ENCODE measurements at places on chromosomes 12 and 14.
A peak's percentile ranks its signal among the peaks of the same experiment; 100 is the strongest.

- no peak for DNase-seq
These were observed 78.1 kb downstream of the C14orf132 start for GRCh38 chr14:96117101-96117897.

- DNase-seq, result no peak
These were observed 22.0 kb downstream of the GALC start for GRCh38 chr14:87971010-87971409.

DNA sequence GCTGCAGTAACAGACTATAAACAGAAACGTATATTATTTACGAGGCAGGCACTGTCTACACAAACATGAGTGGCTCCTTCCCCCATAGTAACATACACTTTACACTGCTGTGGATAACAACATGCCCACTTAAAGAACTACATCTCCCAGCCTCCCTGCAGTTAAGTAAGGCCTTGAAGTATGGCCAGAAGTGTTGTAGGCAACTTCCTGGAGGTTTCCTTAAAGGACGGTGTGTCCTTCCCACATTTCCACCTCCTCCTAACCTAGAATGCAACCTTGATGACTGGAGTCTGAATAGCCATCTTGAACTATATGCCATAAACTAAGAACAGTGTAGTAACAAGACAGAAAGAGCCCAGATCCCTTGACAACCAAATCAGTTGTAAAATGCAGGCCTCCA is 20.3 kb downstream of the MED13L start:
- DNase-seq, result peak; percentile 17

DNA sequence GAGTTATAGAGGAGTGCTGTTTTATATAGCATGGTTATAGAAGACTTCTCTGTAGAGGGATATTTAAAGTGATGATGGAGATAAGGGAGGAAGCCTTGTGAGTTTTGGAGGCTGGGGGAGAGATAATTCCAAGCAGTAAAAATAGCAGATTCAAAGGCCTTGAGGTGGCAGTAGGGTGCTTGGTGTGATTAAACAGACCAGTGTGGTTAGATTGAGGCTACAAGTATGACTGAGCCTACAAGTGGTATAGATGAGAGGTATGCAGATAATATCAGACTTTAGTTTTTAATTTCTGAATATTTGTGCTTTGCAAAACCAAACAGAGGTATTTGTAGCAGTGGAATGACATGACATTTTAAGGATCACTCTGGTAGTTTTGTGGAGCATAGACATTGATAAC is 20.3 kb downstream of the FANCM start:
- no peak for DNase-seq

DNA sequence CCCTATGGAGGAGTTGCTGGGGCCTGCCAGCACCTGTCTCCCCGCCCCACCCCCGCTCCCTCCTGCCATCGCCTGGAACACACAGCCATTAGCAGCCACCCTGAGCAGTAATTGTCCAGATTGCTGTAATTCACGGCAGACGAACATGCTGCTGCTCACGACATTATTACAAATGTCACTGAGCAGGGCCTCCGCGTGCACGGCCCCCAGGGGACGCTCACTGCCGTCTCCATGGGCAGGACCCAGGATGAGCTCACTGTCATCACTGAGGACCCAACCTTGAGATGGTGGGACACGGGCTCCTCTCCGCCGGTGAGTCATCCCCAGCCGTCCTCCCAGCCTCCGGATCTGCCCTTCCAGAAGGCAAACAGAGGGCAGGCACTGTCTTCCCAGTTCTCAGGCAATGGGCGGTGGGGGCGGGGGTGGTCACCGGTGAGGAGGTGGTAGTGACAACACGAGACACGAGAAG is 100.4 kb downstream of the RFLNA start:
- no peak for DNase-seq

DNA sequence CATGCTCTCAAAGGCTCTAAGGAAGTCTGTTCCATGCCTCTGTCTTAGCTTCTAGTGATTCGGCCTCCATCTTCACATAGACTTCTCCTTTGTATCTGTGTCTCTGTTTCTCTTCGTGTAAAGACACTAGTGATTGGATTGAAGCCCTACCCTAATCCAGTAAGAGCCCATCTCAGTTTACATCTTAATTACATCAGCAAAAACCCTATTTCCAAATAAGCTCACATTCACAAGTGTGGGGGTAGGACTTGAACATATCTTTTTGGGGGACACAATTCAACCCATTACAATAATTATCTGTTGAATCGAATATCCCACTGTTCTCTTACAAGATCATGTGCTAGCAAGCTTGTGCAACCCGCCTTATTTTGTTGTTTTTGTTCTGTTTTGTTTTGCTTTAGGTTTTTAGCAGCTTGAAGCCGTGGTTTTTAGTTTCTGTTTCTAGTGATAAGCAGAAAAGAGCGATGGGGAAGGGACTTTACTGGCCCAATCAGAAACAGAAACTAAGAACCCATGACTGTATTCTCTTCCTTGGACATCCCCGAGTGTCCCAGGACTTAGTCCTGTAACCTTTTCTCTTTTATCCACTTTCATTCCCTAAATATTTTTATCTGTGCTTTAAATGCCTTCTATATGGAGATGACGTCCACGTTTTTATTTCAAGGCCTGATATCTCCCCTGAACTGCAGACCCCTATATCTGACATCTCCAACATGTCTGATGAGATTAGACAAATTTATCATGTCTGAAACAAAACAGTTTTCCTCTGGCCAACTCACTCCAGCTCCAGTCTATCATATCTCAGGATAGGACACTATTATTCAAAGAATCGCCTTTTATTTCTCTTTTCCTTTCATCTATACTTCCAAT is 353.0 kb downstream of the CCDC91 start:
- DNase-seq, result no peak

DNA sequence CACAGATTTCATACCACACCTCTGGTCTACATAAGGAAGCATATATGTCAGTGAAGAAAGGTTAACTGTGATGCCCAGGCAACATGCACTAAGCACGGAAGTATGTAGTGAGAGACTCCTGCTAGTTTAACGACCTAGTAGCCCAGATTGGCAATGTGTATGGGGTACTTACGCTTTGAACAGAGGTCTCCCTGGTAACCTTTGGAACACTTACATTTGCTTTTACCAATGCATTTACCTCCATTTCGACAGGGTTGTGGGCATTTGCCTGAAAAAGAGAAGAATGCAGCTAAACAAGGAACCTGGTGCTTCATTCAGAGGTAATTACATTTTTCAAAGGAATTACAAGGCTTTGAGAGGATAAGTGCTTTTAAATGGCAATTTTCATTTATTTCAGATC is 65.2 kb downstream of the WIF1 start:
- peak; percentile 20 for DNase-seq

GRCh38 chr14:57352396-57353170 is 37.8 kb upstream of the NAA30 start:
- DNase-seq, result no peak

DNA sequence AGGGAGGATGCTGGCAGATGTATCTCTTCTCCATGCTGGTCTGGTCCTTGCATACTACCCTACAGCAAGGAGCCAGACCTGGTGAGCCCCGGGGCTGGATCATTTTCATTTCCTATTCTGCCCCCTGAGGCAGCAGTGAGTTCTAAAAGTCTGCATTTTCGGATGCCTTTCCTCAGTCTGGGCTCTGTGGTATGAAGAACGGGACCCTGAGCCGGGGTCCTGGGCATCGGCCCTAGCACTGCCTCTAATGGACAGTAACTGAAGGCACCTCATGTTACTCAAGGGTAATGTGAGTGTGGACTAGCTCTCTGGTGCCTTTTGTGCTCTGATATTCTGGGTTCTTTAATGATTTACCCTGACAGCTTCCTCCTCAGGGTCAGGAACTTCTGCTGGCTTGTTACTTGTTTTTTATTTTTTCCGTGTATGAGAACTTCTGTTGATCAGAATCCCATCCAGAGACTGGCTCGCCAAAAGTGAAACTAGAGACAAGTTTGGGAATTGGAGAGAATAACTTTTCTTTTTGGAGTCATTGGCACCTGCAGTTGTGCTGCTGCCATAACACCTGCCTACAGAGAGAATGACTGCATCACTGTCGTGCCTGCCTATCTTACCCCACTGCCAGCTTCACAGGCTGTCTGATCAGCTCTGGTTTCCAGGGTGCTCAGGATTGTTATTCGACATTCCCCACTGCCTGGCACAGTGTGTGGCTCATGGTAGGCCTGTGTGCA is 62.3 kb downstream of the SUSD6 start:
- DNase-seq, result peak; percentile 28

GRCh38 chr14:100091386-100091785 is 26.2 kb downstream of the EVL start:
- no peak for DNase-seq

DNA sequence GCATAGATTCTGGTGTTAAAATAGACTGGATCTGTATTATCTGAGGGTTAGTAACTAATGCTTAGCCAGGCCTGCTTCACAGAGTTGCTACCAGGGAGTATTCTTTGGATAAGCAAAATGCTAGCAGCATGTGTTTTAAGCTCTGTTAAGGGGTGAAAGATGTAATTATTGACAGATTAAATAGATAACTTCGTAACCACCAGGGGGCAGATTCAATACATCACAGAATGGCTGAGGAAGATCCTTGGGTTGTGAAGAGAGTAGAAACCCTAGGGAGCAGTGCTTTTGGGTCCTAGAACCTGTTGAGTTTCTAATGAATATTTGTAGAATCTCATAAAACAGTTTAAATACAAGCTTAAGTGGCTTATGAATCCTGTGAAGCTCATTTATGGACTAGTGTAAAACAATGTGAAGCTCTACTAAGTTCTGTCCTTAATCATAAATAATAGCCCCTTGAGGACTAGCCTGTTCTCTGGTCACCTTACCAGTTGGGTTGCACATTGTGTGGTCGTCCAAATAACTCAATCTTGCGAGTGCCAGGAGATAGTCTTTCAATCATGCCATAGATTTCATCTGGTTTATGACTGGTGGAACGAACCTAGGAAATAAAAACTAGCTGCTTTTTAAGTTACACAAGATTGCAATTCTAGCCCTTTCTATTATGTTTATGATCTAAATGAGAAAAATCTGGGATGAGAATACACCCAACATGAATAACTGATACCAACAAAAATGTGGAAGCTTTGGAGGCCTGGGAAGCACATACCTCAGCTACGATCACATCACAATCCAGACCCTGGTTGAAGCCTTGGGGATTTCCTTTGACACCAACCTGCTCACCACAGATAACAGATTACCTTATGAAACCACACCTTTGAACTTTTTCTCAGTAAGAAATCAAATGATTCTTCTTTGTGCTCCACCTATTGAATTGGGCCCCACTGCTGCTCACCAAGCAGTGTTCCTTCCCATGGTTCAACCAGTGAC is 12.3 kb downstream of the METTL3 start:
- peak; percentile 51 for DNase-seq

DNA sequence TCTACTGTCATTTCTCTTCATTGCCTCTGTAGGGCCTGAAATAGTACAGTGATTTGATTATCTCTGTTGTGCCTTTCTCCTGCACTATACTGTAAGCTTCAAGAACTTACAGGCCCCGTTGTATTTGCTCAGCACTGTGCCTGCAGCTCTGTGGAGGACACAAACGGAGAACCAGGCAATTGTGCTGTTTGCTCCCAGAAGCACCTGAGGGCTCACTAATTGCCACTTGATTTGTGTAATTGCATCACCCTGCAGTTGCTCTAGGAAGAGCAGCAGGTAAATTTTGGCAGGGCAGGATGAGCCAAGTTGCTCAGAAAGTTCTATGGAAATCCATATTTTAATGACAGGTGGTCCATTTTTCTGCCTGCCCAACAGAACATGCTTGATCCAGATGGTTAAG is 11.6 kb upstream of the KRT82 start:
- DNase-seq, result no peak

DNA sequence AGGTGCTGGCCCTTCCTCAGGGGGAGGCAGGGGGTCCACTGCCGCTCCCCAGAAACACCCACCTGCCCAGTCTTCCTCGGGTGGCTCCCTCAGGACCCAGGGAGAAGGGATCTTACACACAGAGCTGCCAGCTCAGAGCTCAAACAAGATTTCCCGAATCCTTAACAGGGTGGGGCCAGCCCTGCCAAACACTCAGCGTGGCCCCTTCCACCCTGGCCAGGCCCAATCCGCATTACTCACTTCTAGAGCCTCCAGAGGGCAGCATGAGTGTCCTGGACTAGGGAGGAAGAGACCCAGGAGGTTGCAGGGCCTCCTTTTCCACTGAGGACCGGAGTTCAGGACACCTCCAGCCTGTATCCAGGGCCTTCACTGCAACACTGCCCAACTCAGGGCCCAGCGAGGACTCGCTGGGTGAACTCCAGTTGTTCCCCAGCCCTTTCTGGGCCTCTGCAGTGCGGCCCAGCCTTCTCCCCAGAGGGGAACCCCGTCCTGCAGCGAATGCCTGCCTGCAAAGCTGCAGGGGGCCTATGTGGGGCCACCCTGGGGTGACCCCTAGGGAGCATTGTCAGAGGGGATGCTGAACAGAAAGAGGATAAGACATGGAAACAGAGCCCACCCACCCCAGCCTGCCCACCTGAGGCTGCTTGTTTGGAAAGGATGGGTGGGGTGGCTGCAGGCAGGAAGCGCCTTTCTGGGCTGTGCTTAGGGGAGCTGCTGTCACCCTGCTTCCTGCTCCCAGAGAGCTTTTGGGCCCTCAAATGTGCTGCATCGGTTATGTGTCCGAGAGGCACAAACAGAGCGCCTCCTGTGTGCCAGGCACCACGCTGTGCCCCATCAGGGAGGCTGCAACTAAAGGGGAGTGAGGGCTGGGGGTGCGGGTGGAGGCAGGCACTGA is 43.8 kb downstream of the CCNK start:
- DNase-seq, result peak; percentile 64

DNA sequence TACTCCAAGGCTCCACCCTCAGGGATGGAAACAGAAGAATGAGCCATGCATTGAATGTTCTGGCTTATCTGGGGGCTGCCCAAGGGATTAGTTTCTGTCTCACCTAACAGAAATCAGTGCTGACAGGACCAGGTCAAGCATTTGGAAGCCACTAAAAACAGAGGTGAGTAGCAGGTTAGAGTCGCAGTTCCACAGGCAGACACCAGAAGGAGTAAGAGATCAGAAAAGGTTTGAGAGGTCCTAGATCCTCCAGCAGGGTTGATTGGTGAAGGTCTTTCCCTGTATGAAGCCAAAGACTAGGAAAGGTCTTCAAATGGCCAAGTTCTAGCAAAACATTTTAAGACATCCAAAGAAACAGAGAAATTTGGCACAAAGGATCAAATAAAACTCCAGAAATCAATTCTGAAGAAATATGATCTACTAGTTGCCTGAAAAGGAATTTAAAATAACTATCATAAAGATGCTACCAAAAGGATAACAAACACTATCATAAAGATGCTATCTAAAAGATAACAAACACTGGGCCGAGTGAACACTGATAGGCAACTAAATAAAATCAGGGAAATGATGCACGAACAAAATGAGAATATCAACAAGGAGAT is 19.5 kb upstream of the TTC9 start:
- peak; percentile 76 for DNase-seq

All from iPS-NIHi11 (cell line).